ENCODE measurements at places on chromosomes 4 and X.

DNA sequence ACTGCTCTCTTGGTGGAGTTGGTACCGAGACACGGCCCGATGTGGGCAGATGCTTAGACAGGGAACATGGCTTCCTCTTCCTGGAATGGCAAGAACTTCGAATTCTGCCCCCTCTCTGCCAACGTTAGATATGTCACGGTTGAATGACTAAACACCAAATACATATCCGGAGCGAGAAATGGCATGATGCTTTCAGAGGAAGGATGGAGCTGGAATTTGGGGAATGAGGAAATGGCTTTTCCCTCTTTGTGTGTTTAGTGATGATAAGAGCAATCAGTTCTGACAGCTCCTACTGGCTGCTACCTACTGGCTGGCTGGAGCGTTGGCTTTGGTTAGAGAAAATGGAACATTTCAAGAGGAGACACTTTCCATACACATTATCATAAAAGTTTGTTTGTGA, 140.0 kb downstream of the DHRSX start:
- DNase-seq, result no peak

DNA sequence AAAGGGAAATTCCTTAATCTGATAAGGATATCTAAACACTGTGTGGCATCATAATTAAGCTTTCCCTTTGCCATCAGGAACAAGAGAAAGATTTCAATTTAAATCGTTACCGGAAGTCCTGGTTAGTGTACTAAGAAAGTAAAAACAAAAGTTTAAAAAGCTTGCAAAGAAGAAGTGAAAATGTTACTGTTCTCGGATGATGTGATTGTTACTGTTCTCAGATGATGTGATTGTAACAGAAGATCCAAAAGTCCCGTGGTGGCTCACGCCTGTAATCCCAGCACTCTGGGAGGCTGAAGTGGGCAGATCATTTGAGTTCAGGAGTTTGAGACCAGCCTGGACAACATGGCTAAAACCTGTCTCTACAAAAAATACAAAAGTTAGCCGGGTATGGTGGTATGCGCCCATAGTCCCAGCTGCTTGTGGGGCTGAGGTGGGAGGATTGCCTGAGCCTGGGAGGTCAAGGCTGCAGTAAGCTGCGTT, 62.5 kb downstream of the RGS12 start:
- peak; percentile 49 for DNase-seq

GRCh38 chrX:120468071-120468470, 1.0 kb downstream of the LAMP2 start:
- no peak for DNase-seq

DNA sequence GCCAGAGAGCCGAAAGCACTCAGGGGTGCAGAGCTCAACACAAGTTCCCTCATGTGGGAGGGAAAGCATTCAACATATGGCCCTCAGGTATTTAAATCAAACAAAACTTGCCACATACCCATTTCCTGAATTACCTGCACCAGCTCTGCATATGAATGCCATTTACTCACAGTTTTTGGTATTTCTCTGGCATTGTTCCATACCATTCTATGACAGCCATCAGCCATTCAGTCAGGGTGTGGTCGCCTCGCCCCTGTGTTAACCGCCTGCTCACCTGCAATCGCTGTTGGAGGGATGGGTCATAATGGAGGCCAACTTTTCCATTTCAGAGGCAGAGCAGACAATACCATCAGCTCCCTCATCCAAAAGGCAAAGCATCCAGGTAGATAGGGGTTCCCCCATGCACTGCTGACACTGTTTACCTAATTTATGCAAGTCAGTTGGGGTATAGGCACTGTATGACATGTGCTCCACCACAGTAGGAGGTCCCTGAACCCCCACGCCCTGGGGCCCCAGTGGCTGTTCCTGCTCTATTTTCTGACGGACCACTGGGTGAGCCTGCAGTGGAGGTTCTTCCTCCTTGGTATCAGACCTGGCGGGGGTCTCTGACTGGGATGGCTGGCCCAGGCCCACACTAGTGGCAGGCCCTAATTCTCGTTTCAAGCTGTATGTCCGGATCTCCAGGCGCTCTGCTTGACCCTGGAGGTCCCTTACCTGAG, 227.1 kb downstream of the ADGRL3 start:
- no peak for DNase-seq

- DNase-seq, result peak; percentile 25
These were observed 59.5 kb upstream of the KDR start for GRCh38 chr4:55184600-55185523.

DNA sequence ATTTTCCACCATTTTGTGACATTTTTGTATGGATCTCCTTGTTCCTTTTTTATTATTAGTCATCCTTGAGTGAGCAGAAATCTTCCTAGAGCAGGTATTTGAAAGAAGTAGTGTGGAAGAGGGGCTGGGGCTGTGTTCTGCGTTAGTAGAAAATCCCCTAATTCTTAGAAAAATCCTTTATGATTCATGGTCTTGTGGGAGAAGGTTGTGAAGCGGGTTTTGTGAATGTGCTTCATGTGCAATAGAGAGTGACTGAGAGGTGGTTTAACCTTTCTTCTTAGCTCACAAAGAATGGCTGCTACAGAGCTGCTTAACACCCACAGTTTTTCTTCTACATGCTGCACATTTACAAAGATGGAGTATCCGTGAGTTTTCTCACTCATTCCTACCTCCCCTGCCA, 220.5 kb downstream of the IDS start:
- DNase-seq, result no peak

- no peak for DNase-seq
These were observed 1.9 kb downstream of the USP38 start for GRCh38 chr4:143186649-143187048.

DNA sequence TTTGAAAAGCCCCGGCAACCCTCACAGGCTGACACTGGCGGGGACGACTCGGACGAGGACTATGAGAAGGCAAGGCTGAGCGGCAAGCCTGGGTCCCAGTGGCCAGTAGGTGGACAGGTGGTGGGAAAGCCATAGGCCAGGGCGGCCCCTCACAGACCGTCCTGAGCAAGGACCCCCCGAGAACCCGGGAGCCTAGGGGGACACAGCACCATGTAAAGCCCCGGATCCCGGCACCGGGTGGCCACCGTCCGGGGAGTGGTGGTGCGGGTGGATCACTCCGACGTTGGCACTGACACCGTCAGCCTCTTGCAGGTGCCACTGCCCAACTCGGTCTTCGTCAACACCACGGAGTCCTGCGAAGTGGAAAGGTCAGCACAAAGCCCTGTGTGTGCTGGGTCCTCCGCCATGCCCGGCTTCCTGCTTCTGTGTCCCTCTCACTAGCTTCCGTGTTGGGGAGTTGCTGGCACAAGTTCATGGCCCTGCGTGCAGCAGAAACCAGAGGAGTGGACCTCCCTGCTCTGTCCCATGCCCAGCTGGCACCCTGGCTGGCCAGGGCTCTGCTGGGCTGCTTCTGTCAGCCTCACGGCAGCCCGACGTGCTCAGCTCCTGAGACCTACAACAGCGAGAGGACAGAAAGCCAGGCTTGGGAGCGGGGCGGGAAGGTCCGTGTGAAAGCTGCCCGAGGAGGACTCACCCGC, 11.9 kb upstream of the ADD1 start:
- peak; percentile 86 for DNase-seq

- DNase-seq, result no peak
These were observed 100.3 kb downstream of the SORBS2 start for GRCh38 chr4:185711726-185712125.

GRCh38 chr4:2931512-2932301, 31.5 kb downstream of the NOP14 start:
- peak; percentile 93 for DNase-seq

DNA sequence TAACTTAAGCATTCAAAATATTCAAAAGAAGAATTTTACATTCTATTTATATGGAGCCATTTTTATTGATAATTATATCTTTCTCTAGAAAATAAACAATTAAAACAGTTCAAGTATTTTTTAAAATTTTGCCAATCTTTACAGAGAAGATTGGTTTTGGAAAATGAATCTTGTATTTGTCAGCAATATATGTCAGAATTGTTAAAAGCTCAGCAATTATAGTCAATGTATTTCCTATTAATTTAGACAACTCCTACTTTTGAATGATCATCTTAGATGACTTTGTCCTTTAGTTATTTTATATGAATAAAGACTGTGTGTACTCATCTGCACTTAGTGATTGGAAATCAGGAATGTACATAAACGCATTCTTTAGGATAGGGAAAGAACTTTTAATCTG, 223.9 kb upstream of the MAD2L1 start:
- DNase-seq, result no peak

- DNase-seq, result no peak
These were observed 9.6 kb upstream of the PSAPL1 start for GRCh38 chr4:7444314-7444713.

DNA sequence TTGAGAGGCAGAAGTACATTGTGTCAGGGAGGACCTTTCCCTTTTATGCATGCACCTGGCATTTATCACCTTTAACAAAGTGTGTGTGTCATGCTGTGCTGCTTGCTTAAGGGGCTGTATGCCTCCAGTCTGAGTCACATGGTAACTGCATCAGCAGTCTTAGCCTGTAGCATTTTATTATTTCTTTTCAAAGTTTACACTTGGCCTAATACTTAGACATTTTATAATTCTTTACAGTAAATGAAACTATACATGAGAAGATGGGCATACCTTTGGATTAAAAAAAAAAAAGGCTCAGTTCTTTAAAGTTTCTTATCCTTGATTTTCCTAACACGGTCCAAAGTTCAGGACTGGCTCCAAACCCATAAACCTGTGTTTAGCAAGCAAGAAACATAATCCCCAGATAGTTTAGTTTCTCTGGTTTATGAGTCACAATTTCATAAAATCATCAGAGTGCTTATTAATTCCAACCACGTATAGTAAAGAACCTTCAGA, 14.6 kb downstream of the NPNT start:
- DNase-seq, result no peak

- DNase-seq, result no peak
These were observed 654.9 kb upstream of the HTR2C start for GRCh38 chrX:113929004-113929403.

GRCh38 chr4:152063621-152064240, 302.9 kb upstream of the GATB start:
- DNase-seq, result no peak

- DNase-seq, result no peak
These were observed 113.4 kb upstream of the TMEM47 start for GRCh38 chrX:34770511-34770910.

- DNase-seq, result no peak
These were observed 130.1 kb upstream of the MAGEB18 start for GRCh38 chrX:26008042-26008441.

DNA sequence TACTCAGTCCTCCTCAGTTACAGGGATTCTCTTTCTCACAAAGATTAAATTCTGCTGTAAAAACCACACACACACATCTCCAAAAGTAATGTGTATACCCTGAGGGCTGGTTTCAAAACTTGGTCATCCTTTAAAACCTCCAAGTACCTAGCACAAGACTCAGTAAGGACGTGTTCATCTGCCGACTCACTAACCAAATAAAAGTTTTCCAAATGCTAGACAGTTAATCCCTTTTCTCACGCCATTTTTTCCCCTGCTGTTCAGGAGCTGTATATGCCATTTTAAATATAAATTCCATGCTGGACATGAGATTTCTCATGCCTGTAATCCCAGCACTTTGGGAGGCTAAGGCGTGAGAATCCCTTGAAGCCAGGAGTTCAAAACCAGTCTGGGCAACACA, 3.9 kb upstream of the SAT1 start:
- no peak for DNase-seq

GRCh38 chrX:154348114-154348531, 26.3 kb downstream of the FLNA start:
- no peak for DNase-seq

DNA sequence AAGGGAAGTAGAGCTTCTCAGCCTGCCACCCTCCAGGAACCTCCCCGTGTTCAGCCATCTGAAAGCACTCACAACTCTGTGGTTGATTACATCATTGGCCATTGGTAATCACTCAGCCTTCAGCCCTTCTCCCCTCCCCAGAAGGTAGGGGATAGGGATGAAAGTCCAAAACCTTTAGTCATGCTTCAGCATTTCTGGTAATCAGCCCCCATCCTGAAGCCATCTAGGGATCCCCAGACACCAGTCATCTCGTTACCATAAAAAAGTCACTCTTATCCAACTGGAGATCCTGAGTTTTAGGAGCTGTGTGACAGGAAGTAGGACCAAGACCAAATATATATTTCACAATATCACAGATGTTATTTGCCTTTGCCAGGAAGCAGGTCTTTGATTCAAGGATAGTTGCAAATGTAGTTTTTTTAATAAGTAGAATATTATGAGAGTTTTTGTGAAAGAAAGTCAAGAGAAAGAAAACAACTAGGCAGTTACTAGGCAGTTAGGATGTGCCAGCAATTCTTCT, 364.6 kb upstream of the NOCT start:
- DNase-seq, result no peak

GRCh38 chr4:136505020-136505419, 1027.3 kb downstream of the PCDH18 start:
- DNase-seq, result no peak

GRCh38 chrX:39261446-39262147, 460.3 kb downstream of the MID1IP1 start:
- no peak for DNase-seq

- no peak for DNase-seq
These were observed 156.7 kb downstream of the SPRY1 start for GRCh38 chr4:123553279-123553678.
